ENCODE measurements at places on chromosomes 4 and X. TPM values are rescaled to one million over a fixed set of nuclear protein-coding genes. Genes with fewer than 3 reads are reported as not detected.

The CT55 gene
- not detected for polyA plus RNA-seq

The HHIP gene
- polyA plus RNA-seq = not detected

The ARHGEF38 gene
- not detected for polyA plus RNA-seq

The TMPRSS11A gene
- not detected for polyA plus RNA-seq

The EXOC1L gene
- not detected for polyA plus RNA-seq

The CXCL6 gene
- polyA plus RNA-seq = not detected

The NAA11 gene
- polyA plus RNA-seq = not detected

The GASK1B gene
- polyA plus RNA-seq = 0.30 TPM

The FSTL5 gene
- polyA plus RNA-seq = not detected

The PHOX2B gene
- polyA plus RNA-seq = not detected

The MAOB gene
- not detected for polyA plus RNA-seq

The EDA2R gene
- not detected for polyA plus RNA-seq

The PAGE4 gene
- polyA plus RNA-seq = not detected

The PNMA6F gene
- polyA plus RNA-seq = not detected

All from IgD-negative memory B cell (primary cell).